ENCODE measurements at places on chromosomes 3 and 15.

DNA sequence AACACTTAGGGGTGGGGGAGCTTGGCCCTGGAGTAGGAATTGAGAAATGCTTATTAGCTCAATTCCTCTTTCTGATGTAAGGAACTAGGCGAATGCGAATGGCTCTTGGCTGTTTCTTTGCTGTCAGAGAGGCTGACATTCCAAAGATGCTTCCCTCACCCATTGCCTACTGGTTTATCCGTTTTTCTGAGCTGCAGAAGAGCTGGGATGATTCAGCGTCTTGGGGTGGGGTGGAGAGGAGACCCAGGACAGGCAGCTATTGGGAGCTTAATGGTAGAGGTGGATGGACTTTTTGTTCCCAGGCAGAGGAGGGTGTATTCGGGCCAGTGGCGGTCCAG, 9.8 kb downstream of the PLEKHO2 start:
- DNase-seq = no peak

DNA sequence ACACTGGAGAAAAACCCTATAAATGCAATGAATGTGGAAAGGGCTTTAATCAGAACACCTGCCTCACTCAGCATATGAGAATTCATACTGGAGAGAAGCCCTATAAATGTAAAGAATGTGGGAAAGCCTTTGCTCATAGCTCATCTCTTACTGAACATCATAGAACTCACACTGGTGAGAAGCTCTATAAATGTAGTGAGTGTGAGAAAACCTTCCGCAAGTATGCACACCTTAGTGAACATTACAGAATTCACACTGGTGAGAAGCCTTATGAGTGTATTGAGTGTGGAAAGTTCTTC, 7.4 kb upstream of the ZNF501 start:
- no peak for DNase-seq

DNA sequence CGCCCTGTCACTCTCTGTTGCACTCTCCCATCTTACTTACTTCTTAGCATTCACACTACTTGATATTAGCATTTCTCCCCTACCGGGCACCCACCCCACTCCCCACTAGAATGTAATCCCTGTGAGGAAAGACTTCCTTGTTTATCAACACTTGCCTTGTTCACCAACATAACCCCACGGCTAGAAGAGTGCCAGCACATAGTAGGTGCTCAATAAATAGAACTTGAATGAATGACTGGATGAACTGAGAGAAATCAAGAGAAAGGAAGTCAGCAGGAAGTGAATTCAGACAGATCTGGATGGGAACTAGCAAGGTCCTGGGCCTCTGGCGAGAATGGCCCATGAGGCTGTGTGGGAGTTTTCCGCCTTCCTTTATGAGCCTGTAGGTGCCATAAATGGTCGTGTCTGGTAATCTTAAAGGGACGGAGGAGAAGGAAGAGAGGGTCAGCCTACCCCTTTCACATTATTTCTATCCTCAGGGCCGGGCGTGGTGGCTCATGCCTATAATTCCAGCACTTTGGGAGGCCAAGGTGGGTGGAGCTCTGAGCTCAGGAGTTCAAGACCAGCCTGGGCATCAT, 42.4 kb upstream of the HERC1 start:
- no peak for DNase-seq

DNA sequence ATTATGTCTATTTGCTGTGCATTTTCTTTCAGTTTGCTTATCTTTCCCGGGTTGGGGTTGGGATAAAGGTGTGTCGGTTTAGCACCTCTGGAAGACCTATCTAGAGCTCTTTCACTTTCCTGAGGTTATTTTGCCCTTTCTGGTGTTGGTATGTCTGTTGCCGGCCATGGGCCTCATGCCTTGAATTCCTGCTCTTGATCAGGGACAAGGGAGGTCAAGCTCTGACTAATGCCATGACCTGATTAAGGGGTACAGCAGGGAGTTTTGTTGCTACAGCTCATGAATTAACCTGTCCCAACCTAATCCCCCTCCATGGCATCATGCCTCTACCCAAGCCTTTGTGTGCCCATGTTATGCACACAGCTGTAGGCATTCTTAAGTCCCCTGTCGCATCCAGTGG, 70.5 kb upstream of the GOLGA6B start:
- DNase-seq = no peak

DNA sequence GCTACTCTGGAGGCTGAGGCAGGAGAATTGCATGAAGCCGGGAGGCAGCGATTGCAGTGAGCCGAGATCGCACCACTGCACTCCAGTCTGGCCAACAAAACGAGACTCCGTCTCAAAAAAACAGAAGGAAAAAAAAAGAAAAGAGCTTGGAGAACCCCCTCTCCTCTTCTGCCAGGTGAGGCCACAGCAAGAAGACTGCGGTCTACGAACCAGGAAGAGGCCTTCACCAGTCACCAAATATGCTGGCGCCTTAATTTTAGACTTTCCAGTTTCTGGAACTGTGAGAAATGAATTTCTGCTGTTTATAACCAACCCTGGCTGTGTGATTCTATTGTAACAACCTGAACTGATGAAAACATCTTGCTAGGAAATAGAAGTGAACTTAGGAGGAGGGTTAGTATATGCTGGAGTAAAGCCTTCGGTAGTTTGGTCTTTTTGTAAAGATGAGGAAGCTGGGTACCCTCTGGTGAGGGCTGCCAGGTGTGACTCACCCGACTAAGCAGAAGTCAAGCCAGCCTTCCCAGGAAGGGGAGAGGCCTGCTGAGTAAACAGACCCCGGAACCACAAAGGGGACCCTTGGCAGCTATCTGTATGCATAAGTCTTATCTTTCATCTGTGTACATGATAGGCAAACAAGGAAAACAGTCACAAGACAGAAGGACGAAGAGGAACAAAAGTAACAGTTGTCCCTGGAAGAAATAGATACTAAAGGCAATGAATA, 78.7 kb downstream of the KLF13 start:
- no peak for DNase-seq

GRCh38 chr3:185059766-185060165, 93.1 kb downstream of the C3orf70 start:
- no peak for DNase-seq

Measured in activated CD8-positive, alpha-beta T cell treated with anti-CD3 and anti-CD28 coated beads, Interleukin-2, amount 10 ng/mL, durations not matched to agents 7 days and 5 days (primary cell).